ENCODE measurements at places on chromosomes 4 and X.

- DNase-seq, result no peak
Measured at GRCh38 chr4:100450449-100450848, 67.4 kb downstream of the EMCN start.

DNA sequence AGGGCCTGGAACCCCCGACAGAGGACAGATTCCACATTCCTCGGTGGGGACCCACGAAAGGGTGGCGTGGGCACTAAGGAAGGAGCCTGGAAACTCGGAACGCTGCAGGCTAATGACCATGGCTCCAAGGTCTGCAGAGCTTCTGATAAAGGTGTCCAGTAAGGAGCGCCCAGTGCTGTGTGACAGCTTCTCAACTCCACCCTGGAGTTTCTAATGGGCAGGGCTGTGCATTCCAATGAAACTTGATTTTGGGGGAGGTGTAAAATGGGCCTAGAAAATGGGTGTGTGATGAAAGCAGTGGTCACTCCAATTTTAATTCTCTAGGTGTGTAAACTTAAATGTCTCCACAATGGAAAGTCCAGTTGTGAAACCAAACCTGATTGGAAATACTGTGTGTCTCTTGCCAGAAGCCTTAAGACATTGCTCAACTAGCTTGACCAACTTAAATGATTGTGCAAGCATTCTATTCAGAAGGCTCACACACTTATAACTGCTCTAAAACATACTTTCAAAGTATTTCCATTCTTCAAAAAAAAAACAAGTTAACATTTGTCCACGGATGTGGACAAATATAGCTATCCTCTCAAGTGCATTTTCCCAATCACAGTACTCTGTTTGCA is 52.1 kb downstream of the XAGE2 start:
- no peak for DNase-seq

- no peak for DNase-seq
Measured at GRCh38 chr4:150960818-150961217, 54.3 kb downstream of the LRBA start.

DNA sequence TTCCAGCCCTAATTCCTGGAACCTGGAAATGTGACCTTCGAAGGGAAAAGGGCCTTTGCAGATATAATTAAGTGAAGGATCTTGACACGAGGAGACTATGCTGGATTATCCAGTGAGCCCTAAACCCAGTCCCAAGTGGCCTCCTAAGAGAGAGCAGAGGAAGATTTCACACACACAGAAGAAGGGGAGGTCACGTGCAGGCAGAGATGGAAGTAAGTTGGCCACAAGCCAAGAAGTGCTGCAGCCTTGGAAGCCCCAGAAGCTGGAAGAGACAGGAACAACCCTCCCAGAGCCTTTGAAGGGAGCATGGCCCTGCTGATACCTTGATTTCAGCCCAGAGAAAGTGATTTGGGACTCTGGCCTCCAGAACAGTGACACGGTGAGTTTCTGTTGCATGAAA is 51.9 kb downstream of the EVC2 start:
- no peak for DNase-seq

- DNase-seq, result peak; percentile 59
Measured at GRCh38 chr4:3302173-3302785, 9.5 kb downstream of the RGS12 start.

- DNase-seq, result no peak
Measured at GRCh38 chr4:6715704-6716017, 313 bp upstream of the BLOC1S4 start.

GRCh38 chrX:46796574-46797191 is 37.8 kb upstream of the SLC9A7 start:
- peak; percentile 44 for DNase-seq

DNA sequence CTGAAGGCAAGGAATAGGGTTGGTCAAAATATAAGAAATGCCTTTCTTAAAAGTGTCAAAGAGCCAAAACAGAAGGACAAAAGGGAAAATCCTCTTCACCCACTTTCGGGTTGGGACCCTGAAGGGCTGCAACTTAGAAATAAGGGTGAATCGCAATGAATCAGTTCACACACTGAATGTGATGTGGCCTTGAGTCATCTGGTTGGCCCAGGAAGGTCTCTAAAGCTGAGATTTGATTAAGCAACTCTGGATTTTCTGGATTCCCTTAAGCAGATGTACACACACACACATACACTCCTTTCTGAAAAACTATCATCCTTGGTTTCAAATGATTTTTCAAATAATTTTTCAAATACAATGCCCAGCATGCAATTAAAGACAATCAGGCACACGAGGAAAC is 13.1 kb downstream of the TAB3 start:
- DNase-seq, result no peak

GRCh38 chrX:97479106-97479890 is 595.6 kb downstream of the RPA4 start:
- DNase-seq, result no peak

- DNase-seq, result no peak
Measured at GRCh38 chr4:7327341-7327885, 107.3 kb downstream of the PSAPL1 start.

- DNase-seq, result no peak
Measured at GRCh38 chrX:120625371-120625770, 4.5 kb downstream of the C1GALT1C1 start.

GRCh38 chr4:168853770-168854169 is 156.3 kb downstream of the CBR4 start:
- DNase-seq, result no peak

DNA sequence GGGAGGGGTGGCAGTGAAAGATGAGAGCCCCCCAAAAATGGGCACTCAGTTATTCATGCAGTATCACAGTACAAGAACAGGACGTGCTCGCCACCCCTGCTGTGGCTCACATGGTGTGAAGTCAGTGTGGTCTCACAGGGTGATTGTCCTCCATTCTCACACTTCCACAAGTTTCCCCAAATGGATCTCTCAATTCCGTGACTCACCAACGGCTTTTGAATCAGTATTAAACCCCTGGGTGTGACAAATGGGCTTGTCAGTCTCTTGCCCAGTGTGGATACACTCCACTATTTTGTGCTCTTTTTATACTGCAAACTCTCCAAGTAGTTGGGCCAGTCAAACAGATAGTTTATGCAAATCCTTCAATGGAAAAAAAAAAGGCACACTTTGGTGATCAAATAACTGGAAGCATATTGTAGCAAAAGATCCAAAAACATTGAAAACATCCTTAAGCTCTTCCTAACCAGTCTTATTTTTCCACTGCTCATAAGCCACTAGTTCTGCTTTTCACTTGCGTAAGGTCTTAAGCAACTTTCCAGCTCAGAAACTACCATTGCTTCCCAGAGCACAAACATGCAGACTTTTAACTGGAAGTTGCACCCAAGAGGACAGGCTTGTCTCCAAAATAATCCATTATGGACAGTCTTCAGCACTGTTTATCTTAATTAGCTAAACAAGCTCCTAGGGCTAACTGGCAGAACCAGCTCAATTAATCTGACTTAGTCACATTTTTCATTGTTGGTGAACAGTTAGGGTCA is 365.7 kb downstream of the PPP3CA start:
- no peak for DNase-seq

GRCh38 chrX:40243755-40244515 is 146.2 kb upstream of the BCOR start:
- DNase-seq, result no peak

DNA sequence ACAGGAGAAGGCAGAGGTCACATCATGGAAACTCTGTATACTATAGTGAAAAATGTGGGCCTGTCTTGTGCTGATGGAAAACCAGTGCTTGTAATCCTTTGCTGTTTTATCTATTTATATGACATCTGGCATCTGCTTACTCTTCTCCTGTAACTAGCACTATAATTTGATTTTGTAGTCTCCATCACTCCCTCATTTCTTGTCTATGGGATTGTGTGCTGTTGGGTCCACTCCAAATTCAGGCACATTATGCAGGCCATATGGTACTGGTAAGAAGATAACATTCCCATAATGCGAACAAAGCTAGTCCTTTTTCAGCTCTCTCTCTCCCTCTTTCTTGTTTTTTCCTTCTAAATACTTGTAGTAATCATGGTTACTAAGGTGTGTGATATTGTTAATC is 581.2 kb upstream of the IGFBP7 start:
- DNase-seq, result no peak

GRCh38 chr4:70533791-70534190 is 15.4 kb downstream of the AMTN start:
- no peak for DNase-seq

DNA sequence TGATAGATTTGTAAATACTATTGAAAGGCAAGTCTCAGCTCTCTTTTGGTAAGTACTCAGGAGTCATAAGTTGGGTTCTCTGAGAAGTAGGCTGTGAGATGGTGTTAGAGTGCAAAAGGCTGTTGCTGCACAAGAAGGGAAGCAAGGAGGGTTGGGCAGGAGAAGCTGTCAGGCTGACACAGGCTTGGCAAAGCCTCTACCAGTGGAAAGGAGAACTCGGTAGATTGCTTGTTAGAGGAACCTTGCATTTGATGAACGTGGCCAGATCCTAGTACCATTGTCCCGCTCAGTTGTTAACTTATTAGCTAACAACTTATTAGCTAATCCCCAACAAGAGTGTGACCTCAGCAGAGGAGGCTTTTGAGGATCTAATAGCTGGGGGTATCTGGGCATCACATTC is 449.3 kb upstream of the BOD1L1 start:
- DNase-seq, result no peak

DNA sequence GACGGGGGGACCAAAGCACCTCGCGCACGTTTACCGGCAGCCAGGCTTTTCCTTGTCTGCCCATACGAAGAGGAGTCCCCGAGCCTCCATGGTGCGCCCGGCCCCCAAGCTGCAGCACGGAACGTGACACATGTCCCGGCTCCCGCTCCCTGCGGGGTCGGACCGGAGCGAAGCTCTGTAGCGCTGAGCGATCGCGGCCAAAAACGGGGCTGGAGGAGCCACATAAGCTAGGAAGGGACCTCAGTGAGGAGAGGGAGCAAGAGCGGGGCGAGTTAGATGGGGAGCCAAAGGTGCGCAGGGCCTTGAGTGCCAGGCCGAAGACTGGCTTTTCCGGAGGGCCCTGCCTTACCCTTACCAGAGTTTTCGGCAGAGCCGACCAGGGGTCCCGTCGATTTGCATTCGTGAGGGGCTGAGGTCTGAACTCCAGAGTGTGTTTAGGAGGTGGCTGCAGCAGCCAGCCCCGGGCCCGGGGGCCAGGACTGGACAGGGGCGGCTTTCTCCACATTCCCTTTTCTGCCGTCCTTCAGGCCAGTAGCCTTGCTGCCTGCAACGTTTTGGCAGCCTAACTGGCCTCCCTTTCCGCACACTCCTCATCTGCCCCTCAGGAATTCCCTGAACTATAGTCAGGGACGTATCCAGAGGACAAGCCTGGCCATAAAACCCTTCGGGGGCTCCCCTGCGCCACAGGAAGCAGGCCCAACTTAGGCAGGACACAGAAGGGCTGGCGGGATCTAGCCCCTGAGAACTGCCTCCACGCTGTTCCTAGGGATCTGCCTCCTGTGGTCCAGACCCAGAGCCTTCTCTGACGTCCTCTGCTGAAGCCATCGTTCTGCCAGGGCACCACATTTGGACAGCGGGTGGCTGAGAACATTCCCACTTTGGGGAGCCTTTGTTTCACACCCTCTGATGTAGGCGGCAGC is 689 bp downstream of the SSR4 start:
- no peak for DNase-seq

- no peak for DNase-seq
Measured at GRCh38 chr4:73423184-73423583, 12.8 kb upstream of the AFP start.

GRCh38 chr4:7156328-7156727 is 36.0 kb upstream of the SORCS2 start:
- DNase-seq, result no peak

GRCh38 chr4:130233377-130234047 is 1137.6 kb downstream of the C4orf33 start:
- no peak for DNase-seq

DNA sequence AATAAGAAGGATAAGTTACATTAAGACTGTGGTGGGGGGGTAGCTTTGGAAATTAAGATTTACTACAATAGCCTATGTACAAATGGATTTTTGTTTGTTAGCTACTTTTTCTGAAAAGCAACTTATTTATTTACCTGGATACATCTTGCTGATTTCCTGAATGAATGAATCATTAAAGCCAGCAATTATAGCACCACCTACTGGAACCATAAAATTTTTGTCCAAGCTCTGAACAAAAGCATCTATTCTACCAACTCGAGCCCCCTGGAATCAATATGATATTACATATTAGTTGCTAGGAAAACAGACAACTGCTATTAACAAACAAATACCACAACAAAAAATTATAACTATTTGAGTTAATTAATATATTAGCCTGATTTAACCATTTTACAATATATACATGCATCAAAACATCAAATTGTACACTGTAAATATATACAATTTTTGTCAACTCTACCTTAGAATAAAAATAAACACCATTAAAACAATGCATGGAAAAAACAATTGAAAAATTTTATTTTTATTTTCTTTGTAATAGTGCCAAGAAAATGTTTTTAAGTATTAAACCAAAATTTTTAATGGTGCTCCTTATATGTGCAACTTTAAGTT is 15.3 kb downstream of the SEPSECS start:
- DNase-seq, result no peak

- DNase-seq, result no peak
Measured at GRCh38 chr4:46508216-46508615, 118.3 kb upstream of the GABRA2 start.

DNA sequence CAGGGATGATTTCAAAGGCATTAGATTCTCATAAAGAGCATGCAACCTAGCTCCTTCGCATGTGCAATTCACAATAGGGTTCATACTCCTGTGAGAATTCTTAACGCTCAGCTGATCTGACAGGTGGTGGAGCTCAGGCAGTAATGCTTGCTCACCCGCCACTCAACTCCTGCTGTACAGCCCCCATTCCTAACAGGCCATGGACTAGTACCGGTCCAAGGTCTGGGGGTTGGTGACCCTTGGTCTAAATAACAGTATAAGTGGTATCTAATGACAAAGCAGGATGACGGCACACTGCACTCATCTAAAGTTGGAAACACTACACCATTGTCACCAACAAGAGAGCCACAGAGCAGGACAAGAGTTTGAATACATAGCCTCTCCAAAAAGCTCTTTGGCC is 28.5 kb downstream of the ADGRA3 start:
- DNase-seq, result no peak

- no peak for DNase-seq
Measured at GRCh38 chr4:61831987-61832386, 631.9 kb downstream of the ADGRL3 start.

- DNase-seq, result no peak
Measured at GRCh38 chr4:61485056-61485455, 284.9 kb downstream of the ADGRL3 start.

- DNase-seq, result peak; percentile 70
Measured at GRCh38 chr4:38675146-38676121, 11.4 kb downstream of the KLF3 start.

DNA sequence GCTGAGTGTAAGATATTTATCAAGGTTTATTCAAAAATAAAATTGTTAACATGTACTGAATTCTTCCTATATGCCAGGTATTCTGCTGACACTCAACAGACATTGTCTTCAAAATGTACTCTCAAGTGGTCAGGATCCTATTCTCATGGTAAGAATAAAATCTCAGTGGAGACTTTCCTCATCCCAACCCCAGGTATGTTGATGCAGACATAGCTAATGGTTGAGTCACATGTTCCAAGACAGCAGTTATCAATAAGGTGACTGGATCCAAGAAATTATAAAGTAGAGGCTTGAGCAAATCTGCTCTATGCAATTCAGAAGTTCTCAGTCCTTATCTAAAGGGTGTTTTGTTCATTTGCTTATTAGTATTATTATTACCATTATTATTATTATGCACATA is 115.2 kb upstream of the GABRA2 start:
- no peak for DNase-seq
